ENCODE measurements at places on chromosomes 12 and 14.
A peak's percentile ranks its signal among the peaks of the same experiment; 100 is the strongest.

- DNase-seq, result no peak
Observed at GRCh38 chr14:101950100-101950499, 14.3 kb upstream of the DYNC1H1 start.

- no peak for DNase-seq
Observed at GRCh38 chr14:88322504-88323085, 474 bp downstream of the KCNK10 start.

DNA sequence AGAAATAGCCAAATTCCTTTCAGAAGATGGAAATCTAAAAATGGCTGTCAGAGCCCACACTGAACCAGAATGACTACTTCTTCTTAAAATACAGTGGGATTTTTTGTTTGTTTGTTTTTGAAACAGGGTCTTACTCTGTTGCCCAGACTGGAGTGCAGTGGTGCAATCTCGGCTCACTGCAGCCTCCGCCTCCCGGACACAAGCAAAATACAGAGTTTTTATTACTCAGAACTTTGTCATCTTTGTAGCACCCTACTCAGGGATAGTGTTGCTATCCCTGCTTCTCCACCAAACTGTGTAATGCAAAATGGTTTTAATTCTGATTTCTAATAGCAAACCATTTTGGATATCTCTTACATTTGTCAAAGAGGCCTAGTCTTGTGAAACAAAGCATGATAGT is 16.4 kb downstream of the ZNF410 start:
- DNase-seq, result no peak

GRCh38 chr14:104361921-104362681 is 217.5 kb upstream of the C14orf180 start:
- DNase-seq, result no peak

DNA sequence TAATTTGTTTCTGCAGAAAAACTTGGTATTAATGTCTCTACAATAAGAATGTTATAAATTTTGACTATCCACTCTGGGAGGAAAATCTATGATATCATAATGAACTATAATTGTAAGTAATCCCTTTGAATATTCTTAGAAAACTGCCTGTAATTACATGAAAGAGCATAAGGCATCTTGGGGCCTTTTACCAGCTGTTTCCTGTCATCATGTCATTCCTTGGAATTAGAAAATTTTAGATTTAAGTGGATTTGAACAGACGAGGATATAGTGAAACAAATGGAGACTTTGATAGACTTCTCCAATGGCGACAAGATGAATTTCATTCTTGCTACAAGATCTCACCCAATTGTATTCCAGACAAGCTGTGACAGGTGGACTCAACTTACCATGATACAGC is 423.4 kb upstream of the FLRT2 start:
- DNase-seq, result no peak

- no peak for DNase-seq
Observed at GRCh38 chr14:52333823-52334657, 19.9 kb downstream of the PTGER2 start.

GRCh38 chr14:64683264-64683663 is 21.0 kb upstream of the PLEKHG3 start:
- no peak for DNase-seq

- peak; percentile 83 for DNase-seq
Observed at GRCh38 chr12:110039085-110039807, 9.1 kb downstream of the C12orf76 start.

DNA sequence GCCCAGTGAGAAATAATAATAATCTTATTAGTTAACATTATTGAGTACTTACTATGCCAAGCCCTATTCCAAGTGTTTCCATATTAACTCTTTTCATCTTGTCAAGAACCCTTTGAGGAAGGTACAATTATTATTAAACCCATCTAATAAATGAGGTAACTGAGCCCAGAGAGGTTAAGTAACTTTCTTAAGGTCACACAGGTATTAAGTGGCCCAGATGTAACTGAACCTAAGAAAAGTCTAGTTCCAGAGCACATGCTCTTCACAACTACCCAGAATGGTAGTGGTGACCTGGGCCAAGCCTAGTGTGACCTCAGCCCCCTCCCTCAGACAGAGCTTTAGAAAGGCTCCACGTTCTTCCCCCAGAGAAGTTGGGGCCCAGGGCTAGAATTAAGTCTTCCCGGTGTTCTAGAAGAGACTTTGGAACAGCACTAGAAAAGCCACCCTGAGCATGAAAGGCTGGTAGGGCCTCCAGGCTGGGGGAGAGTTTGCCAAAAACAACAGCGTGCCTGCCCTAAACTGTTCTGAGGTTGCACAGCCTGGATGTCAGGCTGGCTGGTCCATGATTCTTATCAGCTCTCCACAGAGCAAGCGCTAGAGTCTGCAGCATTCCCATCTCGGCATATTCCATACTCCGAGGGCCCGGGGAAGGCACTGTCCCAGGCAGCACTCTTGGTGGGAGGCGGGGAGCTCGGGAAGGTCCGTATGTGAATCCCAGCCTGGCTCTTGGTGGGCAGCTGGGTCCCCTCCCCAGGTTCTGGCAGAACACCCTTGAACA is 41.3 kb upstream of the CTDSP2 start:
- no peak for DNase-seq

DNA sequence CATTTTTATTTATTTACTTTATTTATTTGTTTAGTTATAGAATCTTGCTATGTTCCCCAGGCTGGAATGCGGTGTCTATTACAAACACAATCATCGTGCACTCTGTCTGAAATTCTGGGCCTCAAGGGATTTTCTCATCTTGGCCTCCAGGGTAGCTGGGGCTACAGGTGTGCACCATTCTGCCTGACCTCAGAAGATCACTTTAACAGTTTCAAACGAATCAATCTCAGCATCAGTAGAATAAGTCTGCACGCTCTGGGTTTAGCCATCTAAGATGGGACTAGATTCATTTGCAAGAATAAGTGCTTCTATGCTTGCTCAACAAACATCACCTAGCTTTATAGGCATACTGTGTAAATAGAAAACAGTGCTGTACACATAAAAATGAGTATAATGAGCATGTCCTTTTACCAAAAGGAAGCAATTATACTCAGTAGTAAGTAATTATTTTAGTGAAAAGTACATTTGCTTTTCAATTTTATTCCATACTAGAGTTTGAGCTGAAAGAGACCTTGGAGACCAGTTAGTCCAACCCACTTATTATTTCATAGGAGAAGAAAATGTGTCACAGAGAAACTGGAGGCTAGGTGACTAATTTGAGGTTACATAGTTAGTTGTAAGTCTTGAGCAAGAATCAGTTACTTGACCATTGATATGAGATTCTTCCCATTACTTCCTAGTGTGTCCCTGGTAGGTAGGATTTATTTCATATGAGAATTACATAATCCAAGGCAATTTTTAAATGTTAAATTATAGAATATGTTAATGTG is 456.5 kb upstream of the LMO3 start:
- DNase-seq, result no peak

DNA sequence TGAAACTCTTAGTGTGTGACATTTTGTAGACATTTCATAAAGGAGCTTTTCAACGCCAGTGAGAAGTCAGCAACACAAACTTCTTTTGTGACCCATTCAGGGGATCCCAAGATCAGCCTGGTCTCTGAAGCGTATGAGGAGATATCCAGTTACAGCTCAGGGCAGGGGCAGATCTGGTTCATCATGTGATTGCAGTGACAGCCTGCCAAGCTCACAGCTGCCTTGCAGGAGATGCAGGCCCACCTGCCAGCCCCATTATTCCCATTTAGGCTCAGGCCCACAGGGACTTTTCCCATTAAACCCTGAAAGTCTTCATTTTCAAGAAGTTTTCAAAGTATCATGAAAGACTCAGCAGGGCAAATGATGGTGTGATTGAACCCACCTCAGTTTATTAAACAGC is 38.3 kb downstream of the SRGAP1 start:
- no peak for DNase-seq

GRCh38 chr12:9001233-9001632 is 11.9 kb downstream of the KLRG1 start:
- no peak for DNase-seq

DNA sequence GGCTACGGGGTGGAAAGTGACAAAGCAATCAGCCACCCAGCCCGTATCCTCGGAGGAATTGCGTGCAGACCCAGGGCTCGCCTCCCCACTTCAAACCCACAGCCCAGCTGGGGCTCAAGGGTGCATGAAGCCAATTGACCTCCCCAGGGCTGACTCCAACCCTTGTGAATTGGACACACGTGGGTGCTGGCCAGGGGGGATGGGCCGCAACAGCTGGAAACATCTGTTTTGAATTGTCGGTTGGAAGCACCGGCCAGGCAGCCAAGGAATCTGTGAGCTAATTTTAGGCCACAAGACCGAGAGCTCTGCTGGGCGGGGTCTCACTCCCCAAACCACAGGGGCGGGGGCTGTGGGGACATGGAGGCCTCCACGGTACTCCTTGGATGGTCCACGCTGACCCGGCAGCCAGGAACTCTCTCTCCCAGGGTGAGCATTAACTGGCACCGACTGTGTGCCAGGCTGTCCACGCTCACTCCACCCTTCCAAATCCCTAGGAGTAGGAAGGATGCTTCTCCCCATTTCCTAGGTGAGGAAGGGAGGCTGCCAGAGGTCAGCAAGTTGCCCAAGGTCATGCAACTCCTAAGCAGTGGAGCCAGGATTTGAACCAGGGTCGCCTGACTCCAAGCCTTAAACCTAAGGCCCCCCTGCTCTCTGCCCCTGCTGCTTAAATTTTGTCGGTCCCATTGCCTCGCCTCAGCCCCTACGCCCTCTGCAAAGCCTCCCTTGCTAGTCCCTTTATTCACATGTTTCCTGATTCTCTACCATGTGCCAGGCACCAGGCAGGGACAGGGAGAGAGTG is 11.9 kb upstream of the TMEM119 start:
- no peak for DNase-seq

GRCh38 chr12:11460343-11461023 is 65.1 kb upstream of the PRB2 start:
- DNase-seq, result no peak

DNA sequence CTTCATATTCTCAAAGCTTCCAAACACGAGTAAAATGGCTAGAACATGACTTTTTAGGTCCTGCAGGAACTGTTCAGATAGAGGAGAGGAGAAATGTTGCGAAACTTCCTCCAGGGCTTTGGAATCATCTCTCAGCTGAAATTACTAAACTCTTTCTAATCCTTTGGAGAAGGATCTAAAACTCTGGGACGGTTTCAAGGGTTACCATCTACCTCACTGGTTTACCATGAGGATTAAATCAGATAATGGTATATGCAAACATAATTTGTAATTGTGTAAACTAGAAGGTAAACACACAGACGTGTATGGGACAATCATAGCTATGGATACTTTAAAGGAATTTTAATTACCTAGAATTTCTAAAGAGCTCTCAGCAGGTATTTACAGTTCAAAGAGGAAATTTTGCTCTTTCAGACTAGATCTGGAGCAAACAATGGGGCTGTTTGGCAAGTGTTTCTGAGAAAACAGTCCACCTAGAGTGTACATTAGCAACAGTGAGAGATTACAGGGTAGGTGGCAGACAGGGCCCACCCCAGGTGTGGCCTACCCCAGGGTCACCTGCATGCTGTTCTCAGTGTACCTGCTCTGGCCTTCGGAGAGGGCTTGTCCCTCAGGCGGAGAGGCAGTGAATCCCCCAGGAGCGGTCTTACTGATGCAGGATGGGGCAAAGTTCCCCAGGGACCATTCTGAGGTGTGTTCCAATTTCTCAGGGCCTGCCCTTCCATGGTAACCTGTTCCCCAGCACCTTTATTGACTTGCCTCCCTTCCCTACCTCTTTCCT is 124.7 kb upstream of the MAX start:
- DNase-seq, result no peak

DNA sequence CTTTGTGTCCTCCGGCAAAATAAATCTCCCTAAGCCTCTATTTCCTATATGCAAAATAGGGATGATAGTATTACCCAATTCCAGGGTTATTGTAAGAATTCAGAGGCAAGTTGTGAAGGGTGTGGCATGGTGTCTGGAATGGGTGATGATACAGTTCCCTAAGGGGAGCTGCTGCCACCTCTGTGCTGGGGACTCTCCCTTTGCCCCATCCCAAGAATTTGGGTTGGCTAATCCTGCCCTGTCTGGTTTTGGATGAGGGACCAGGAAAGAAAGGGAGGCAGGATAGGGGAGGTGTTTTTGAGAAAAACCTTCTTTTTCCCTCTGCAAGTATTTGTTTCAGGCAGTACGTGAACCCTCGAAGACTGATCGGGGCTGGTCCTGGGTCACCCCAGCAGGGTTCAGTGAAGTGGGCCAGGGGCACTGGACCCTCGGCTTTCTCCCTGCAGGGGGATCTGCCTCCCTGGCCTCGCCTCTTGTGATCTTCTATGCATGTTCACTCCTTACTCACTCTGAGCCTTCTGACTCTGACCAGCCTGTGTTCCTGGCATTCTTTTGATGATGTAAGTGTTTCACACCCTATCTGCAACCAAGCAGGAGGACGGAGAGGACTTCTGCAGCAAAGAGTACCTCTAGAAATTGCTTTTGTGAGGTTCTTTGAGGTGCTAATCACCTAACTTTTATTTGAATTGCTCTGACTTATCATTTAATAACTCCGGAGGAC is 60.8 kb downstream of the RASSF3 start:
- DNase-seq, result peak; percentile 45

DNA sequence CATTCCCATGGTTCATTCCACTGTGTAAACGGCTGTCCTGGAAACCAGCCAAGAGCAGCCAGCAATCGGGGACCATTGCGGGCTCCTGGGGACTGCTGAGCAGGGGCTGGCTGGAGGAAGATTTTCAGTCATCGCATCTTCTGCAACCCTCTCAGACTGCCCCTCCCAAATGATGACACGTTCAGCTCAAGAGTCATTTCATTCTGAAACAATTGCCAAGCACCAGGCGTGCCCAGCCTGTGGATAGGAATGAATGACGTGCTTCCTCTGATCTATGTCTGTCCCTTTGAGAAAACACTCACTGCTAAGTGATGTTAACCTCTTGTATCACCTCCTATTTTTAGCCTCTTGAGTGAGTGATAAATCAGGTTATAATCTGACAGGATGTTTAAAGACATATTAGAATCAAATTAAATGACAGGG is 62.0 kb downstream of the NDUFA12 start:
- DNase-seq, result peak; percentile 60

- no peak for DNase-seq
Observed at GRCh38 chr14:81042438-81042837, 87.0 kb downstream of the TSHR start.

- no peak for DNase-seq
Observed at GRCh38 chr14:29521526-29522137, 406.0 kb downstream of the PRKD1 start.

DNA sequence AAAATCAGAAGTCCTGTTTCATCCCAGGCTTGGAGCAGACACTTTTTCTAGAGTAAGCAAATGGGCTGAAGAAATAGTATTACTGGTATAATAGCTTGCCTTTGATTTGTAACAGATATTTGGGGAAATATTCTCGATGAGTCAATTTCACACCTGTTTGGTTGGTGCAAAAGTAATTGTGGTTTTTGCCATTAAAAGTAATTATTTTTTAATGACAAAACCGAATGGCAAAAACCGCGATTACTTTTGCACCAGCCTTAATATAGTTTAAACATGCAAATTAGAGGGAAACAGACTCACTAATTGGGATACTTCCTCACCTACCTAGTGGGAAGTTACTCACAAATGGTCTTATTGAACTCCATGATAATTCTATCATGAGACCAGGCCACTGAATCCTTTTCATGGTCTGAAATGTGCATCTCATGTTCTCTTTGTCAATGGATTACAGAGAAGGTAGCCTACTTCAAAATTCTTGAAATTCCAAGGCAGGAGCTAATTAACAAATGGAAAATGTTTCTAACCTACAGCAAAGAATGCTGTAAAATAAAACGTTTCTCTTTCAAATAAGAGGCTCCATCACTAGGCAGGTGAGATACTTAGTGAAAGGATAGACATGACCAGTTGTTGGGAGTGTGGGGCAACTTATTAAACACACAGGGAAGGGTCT is 391.3 kb downstream of the EMP1 start:
- DNase-seq, result no peak
